ENCODE measurements at places on chromosomes 4 and X.
A peak's percentile ranks its signal among the peaks of the same experiment; 100 is the strongest.

DNA sequence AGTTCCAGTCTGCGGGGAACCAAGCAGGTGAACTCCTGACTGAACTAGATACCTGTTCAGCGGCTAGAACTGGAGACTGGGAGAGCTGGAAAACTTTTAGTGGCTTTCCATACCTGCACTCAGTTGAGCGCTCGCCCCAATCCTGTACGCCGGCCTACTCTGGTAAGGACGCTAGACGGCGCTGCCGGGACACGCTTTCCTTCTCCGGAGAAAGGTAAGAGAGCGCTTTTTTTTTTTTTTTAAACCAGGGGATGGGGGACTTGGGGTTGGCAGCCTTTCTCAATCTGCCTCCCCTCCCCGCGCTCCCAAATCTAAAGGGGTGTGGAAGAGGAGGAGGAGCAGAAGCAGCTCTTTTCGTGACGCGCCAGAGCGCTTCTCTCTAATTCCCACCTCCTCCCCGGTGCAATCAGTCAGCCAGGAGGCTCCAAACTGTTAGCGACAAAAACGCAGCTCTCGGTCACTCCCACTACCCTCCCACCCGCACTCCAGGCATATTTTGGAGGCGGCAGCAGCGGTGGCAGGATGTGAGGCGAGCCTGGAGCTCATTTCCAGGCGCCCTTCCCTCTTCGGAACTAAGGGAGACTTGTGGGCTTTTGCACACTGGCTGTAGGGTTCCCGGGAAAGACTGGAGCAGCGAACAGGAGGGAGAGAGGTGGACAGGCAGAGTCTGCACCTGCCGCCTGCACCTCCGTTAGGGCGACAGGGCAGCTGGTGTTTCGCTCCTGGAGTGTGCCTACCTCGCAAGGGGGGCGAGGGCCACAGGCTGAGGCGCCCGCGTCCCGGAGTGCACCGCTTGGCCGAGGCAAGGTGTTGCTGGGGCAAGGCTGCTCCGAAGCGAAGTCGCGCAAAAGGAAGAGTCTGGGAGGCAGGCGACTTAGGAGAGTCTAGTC, at the start of gene IL1RAPL2:
Gene IL1RAPL2 (plus strand): TSS at position 409 of the 890 bp plus-strand sequence.
- DNase-seq, result peak; percentile 46

GRCh38 chr4:83731609-83732008, 195.7 kb downstream of the GPAT3 start:
- no peak for DNase-seq

DNA sequence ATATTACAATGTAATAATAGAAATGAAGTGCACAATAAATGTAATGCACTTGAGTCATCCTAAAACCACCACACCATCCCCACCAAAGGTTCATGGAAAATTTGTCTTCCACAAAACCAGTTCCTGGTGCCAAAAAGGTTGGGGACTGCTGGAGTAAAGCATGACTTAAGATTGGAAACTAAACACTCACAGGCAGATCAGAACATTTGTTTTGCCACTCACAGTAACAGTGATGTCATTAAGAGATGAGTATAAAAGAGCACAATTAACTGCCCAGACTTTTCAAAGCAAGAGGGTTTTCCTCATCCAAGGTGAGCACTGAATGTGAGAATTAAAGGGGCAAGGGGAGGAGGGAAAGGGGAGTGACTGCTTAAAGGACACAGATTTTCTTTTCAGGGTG, 35.6 kb downstream of the MAP7D3 start:
- no peak for DNase-seq

DNA sequence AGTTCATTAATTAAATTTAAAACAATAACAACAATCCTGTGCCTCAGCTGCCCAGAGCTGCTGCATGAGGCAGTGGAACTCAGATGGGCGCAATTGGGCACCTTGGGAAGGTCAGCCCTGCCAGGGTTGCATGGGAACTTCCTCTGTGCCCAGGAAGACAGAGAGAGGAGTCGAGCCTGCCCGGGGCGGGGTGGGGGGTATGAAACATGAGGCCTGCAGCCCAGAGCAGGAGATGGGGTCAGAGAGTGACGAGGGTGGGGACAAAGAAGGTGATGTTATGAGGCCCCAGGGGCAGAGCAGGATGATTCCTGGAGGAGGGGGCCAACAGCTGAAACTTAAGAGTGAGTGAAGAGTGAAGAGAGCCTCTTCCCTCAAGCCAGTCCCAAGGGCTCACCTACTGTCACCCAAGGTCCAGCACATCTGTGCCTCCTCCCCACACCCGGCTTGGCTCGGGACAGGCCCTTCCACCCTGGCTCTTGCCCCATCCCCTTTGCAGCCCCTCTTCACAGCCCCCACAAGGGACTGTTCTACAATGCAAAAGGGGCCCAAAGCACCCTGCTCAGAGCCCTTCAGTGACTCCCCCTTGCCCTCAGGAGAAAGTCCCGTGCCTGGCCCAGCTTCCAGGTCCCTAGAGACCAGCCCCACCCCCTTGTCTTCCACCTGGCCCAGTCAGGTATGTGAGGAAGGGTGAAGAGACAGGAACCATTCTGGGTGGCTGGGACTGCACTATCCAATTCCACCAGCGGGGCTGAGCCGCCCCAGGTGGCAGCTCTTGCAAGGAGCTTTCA, 31.4 kb downstream of the HMX1 start:
- no peak for DNase-seq

- no peak for DNase-seq
Observed at GRCh38 chr4:154686838-154687237, 57.0 kb upstream of the LRAT start.

DNA sequence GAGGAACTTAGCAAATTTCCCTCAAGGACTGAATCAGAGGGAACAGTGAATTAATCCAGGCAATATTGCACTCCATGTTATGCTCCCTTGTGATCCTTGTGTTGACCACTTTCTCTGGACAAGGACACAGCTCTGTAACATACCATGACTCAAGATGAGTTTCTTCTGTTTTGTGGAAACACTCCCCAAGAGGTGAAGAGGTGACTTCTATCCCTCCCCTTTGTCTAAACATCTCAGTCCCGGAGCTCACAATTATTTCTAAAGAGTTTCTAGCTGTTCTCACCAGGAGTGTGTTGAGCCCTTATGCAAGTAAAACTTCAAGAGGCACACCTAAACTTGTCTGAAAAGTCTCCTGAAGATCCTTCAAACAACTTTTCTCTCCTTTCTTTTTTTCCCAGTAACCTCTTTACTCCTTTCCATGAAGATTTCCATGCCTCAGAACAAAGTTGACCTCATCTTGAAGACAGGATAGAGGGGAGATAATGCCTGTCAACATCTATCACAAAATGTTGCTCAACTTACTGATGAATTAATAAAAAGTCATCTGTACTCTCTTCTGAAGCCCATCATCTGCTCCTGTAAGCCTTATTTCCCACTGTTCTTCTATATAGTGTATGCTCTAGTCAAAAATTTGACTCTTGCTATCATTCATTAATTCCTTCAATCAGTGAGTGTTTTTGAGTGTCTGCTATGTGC, 429.1 kb downstream of the SPRY1 start:
- DNase-seq, result no peak

DNA sequence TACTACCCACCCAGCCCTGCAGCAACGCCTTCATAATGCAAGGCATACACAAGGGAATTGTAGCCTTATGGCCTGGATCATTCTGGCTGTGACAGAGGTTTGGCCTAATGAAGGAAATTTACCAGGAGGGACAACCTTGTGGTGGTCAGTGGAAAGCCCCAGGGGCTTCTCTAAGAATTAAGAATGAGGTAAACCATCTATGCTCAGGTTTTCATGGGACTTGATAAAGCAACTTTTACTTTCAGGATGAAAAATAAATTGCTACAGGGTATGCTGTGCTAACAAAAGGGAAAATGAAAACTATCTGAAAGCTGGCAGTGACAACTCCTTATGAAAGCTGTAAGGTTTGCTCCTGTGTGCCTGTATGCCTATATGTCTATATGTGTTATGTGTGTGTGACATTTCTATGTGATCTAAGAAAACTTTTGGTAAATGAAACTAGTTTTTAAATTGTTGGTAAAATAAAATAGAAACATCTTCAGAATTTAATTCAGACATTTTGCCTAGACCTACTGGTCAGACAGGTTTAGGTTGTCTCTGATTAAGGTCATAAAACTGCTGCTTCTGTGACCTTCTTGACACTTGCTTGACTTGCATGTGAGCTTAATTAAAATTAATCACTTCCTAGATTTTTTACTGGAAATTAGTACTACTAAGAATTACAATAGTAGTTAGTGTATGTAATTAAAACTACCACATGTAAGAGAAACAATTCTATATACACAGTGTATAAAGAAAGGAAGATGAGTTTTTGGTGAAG, 19.9 kb upstream of the TXK start:
- DNase-seq, result no peak

GRCh38 chrX:11655282-11656015, 10.3 kb downstream of the ARHGAP6 start:
- no peak for DNase-seq

DNA sequence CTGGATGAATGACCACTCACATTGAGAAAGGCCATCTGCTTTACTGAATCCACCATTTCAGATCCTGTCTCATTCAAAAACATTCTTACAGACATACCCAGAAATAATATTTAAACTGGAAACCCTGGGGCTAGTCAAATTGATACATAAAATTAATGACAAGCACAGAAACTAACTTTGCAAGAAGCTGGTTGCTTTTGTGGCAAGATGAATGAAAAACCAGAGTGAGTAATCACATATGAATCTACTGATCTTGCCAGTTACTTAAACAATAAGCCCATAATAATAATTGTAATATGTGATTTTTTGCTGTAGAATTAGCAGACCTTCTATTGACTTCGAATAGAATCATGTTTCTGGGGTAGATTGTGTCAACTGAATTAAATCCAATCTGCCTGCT, 235.1 kb downstream of the PPARGC1A start:
- DNase-seq, result no peak

GRCh38 chr4:8177552-8177951, 18.9 kb upstream of the ABLIM2 start:
- no peak for DNase-seq

GRCh38 chrX:150211988-150212387, 151.1 kb upstream of the MAMLD1 start:
- DNase-seq, result no peak
